GM23338 (cell line): ENCODE measurements at places on chromosomes 4 and X.
A peak's percentile ranks its signal among the peaks of the same experiment; 100 is the strongest.

GRCh38 chr4:16194214-16194613, 32.1 kb downstream of the TAPT1 start:
- DNase-seq, result no peak

GRCh38 chrX:99413317-99413716, 996.8 kb downstream of the PCDH19 start:
- DNase-seq, result no peak

DNA sequence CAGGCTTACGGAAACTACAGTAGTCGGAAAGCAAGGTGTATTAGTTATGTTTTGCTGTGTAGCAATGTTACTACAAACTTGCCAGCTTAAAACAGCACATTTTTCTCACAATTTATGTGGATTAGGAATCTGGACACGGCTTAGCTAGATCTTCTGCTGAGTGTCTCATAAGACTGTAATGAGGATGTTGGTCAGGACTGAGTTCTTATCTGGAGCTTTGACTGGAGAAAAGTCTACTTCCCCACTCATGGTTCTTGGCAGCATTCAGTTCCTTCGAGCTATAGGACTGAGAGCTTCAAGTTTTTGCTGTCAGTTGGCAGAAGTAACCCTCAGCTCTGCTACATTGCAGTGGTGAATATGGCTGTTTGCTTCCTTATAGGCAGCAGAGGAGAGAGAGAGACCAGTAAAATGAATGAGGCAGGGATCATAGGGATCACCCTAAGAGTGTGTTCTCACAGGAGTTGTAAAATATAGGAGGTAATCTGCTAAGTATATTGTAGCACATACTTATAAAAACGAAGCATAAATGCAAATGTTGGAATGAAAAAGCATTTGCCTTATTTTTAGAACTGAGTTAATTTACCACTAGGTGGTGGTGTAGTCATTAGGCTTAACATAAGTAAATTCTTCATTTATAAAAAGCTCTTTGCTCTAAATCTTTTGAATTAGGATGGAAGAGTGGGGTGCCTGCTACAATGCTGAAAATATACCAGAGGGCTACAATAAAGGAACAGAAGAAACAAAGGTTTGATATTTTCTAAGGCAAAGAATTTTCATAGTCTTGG, 38.6 kb downstream of the ALG13 start:
- peak; percentile 2 for DNase-seq

- DNase-seq, result no peak
Measured at GRCh38 chrX:125681507-125681906, 361.8 kb downstream of the TEX13C start.

DNA sequence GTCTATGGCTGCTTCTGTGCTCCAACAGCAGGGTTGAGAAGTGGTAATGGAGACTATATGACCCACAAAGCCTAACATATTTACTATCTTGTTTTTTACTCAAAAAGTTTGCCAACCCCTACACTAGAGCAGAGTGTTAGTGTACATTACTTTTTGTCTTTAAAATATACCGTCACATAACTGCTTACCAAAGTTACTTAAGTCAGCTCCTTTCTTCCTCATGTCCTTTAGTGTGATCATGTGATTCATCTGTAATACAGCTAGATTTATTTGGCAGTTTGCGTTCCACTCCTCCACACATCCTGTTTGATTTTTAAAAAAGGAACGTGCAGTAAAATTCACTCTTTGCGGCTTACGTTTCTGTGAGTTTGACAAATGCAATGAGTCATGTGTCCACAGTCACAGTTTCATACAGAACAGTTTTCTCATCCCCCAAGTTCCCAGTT, 162.4 kb upstream of the GPRIN3 start:
- DNase-seq, result no peak

DNA sequence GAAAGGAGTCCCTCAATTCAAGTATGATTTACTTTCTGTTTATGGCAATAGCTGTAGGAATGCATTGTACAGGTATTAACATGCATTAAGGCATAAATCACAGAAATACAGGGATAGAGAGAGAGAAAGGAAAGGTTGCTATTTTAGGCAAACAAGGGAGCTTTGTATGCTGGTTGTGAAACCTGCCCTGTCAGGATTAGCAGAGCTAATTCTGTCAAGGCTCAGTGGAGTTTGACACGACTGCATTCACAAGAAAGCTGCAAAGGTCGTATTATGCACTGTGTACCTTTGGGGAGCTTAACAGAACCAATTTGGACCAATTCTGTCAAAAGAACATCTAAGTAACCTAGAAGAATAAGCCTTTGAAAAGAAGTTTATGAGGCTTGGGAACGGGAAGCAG, 239.3 kb downstream of the GRIA2 start:
- DNase-seq, result no peak

- DNase-seq, result no peak
Measured at GRCh38 chr4:93384241-93384640, 444.3 kb upstream of the ATOH1 start.

DNA sequence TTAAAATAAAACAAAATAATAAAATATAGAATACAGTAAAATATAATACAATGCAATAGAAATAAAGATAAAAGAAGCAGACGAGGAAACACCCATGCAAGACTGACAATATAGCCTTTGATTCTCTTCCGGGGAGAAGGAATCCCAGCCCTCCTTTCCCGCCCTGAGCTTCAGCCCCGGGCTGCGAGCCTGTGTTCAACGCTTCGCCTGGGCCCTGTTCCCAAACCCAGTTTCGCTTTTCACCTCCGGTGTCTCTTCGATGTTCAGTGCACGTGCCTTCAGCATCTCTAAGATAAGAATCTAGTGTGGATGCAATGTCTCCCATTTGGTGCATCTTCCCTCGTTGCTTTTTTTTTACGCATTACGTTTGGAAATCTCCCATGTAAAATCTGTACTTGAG, 38.4 kb upstream of the ARSD start:
- no peak for DNase-seq

GRCh38 chr4:6794189-6794588, 11.7 kb downstream of the KIAA0232 start:
- DNase-seq, result no peak

GRCh38 chrX:9897761-9898161, 69.4 kb upstream of the CLDN34 start:
- DNase-seq, result no peak

DNA sequence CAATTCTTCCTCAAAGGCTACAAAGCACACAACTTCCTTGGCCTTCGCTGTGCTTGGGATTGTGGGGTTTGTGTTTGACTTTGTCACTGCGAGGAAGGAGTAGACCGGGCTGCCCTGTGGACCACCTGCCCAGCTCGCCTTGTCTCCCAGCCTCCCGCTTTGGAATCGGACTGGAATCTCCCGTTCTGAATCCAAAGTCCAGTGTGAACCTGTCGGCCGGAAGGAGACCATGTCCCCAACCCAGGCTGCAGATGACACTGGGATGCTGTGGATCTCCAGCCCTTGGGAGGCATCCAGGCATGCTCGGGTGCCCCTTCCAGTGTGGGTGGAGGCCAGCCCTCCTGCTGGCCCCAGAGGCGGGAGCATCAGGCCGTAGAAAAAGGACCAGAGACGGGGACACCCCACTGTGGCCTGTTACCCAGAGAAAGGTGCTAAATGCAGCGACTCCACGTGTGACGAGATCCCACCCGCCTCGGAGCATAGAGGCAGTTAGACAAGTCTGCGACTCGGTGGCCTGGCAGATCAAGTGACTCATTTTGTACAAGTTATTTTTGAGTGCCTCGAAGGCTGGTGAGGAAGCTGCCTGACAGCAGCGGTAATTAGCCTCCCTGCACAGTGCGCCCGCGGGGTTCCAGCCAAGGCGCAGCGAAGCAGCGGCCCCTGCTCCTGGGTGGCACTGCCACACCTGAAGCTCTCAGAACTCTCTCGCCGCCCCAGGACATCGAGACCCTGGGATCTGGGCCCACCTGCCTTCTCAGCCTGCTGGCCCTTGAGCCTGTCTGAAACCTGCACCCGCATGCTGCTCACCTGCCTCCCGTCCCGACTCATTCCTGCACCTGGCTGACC, 57.5 kb downstream of the ADRA2C start:
- DNase-seq, result no peak

GRCh38 chrX:69046996-69047490, 118.2 kb downstream of the PJA1 start:
- DNase-seq, result no peak

DNA sequence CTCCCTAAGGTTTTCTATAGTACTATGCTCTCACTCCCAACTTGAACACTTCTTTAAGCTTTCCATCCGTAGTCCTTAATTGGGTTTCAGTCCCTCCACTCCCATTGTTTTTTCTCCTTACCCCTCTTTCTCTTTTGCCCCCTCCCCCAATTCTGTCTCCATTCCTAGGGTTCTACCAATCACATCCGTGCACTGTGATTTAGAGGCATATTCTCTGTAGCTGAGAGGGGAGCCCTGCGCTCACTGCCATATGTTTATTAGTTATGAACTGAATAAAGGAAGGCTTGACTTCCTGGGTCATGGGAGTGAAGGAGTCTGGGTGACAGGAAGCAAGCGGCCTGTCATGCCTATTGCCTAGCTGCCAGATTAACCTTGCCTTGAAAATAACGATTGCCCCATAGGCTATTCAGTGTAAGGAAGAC, 471 bp downstream of the MCTS1 start:
- DNase-seq, result no peak

DNA sequence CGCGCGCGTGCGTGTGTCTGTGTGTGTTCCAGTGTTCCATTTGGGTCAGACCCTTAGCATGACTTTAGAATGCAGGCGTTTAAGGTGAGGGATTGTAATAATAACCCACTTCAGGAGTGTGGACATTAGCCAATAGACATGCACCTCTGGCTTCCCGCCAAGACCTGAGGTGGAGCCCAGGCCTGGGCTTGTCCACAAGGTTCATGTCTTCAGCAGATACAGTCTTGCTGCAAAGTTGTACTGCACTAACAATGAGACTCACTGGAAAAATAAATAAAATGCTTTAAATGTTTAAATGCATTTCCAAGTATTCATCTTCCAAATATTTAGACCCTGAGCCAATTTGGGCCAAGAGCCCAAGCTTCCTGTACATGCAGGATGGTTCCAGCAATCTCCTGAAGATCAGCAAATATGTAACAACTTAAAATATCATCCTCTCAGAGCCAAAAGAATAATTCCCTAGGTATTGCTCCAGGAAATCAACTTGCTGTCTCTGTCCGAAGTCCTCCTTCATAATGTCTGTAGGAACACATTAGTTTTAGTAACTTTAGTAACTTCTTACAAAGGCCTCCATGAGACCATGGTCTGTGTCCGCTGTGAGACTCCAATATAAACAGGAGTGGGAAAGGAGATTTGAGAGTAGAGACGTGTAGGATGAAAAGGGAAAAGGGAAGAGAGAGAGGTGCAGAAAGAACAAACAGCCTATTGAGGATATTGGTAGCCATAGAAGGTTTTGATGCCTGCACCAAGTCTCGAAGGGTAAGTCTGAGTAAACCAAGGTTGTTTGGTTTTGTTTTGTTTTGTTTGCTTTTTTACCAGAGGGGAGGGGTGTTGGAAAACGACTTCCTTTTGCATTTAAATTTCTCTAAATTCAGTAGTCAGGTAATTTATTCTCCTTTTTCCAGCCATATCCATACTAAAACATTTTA, 98.5 kb upstream of the KLF3 start:
- DNase-seq, result no peak

GRCh38 chr4:40630335-40631021, 814 bp upstream of the RBM47 start:
- peak; percentile 94 for DNase-seq

- no peak for DNase-seq
Measured at GRCh38 chr4:80096175-80096850, 23.3 kb upstream of the ANTXR2 start.

GRCh38 chr4:78693777-78694456, 82.2 kb upstream of the BMP2K start:
- DNase-seq, result no peak

- DNase-seq, result no peak
Measured at GRCh38 chr4:3709846-3710441, 56.2 kb upstream of the ADRA2C start.

DNA sequence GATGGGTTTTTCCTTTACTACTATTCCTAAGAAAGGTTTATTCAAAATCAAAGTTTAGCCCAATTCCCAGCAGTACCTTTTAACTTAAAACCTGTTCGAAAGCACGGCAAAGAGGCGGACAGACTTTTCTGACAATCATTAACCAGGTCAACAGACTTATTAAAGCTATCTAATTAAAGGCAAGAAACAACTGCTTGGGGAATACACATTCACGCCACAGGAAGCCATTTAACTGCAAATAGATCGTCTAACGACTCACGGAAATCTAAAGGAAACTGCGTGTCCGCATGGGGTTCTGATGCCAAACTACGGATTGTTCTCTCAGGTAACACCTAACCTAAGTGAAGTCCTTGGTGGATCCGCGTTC, 663 bp upstream of the USP53 start:
- DNase-seq, result no peak

DNA sequence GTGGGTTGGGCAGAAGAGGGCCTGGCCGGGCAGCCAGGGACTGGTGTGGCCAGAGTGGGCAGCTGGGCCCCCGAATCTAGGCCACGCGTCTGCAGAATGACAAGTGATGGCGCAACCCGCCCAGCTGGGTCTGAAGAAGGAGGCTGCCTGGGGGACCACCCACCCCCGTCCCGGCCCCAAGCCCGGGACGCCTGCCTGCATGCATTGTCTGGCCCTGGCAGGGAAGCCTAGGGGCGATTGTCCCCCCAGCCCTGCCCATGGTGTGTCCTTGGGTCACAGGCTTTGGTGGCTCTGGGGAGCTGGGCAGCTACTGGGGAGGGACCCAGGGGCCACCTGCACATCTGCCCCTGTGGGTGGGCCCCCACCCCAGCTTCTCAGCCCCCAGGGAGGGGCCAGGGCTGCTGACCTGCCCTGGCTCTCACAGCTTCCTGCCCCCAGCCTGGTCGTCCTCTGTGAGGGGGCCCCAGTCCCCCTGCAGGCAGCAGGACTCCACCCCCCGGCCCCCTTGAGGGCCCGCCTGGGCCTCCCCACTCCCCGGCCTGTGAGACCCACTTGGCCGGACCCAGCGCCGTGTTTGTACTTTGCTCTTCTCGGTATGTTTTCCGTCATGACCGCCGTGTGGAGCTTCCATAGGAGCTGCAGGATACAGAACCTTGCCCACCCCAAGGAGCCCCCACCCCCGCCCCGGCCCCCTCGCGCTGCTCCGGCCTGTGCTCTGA, 4.9 kb downstream of the FGFR3 start:
- no peak for DNase-seq

DNA sequence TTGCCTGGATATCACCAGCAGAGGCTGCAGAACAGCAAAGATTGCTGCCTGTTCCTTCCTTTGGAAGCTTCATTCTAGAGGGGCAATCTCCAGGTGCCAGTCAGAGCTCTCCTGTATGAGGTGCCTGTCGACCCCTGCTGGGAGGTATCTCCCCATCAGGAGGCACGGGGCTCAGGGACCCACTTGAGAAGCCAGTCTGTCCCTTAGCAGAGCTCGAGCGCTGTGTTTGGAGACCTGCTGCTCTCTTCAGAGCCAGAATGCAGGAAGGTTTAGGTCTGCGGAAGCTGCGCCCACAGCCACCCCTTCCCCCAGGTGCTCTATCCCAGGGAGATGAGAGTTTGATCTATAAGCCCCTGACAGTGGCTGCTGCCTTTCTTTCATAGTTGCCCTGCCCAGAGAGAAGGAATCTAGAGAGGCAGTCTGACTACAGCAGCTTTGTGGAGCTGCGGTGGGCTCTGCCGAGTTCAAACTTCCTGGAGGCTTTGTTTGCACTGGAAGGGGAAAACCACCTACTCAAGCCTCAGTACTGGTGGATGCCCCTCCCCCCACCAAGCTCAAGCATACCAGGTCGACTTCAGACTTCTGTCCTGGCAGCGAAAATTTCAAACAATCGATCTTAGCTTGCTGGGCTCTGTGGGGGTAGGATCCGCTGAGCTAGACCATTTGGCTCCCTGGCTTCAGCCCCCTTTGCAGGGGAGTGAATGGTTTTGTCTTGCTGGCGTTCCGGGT, 57.9 kb downstream of the DKK2 start:
- DNase-seq, result peak; percentile 61
